ENCODE measurements at places on chromosomes 3 and 15.
A peak's percentile ranks its signal among the peaks of the same experiment; 100 is the strongest.

DNA sequence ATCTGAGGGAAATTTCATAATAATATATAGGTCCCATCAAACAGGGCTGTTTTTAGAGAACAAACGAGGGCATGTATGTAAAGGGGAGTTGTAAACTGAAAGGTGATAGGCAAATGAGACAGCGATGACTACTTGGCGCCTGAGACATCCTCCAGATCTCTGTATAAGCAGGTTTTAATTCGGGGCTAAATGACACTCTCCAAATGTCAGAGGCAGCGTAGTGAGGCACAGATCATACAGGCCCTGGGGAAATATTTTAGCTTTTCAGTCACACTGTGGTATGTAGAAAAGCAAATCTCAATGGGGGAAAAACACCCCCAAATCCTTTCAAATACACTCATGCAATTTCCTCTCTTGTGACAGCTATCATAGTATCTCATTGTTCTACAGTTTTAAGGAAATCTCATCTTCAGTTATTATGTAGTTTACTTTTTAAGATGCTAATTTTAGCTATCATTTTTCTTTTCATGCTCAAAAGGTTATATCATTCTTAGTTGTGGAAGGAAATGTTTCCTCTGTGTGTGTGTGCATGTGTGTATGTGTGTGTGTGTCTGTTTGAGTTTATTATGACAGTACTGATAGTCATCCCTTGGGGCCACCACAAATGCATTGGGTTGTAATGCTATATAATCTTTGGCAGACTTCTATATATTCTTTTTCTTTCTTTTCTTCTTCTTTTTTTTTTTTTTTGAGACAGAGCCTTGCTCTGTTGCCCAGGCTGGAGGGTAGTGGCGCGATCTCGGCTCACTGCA, 1.1 kb downstream of the TPRG1 start:
- DNase-seq: no peak

GRCh38 chr15:97866959-97867358, 93.5 kb upstream of the ARRDC4 start:
- DNase-seq: no peak

- DNase-seq: peak; percentile 44
Measured at GRCh38 chr15:68768321-68768720, 52.4 kb downstream of the ANP32A start.

- no peak for DNase-seq
Measured at GRCh38 chr3:140441006-140441405, 236.9 kb upstream of the TRIM42 start.

DNA sequence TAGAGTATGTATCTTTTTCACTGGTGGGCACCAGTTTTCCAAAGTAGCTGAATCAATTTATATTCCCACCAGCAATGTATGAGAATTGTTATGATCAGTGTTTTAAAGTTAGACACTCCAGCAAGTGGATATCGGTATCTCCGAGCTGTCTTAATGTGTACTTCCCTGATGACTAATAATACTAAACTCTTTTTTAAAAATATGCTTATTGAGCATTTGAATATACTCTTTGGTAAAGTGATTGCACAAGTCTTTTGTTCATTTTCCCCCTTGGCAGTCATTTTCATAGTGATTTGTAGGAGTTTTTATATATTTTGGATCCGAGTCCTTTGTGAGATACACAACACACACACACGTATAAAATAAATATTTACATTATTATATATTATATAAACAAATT, 12.5 kb upstream of the FEM1B start:
- peak; percentile 38 for DNase-seq

- DNase-seq: peak; percentile 31
Measured at GRCh38 chr15:76988867-76989780, 5.8 kb upstream of the PSTPIP1 start.

- DNase-seq: peak; percentile 50
Measured at GRCh38 chr3:185460719-185461350, 38.0 kb downstream of the TMEM41A start.

GRCh38 chr3:62732183-62732904, 142.9 kb downstream of the CADPS start:
- DNase-seq: no peak

DNA sequence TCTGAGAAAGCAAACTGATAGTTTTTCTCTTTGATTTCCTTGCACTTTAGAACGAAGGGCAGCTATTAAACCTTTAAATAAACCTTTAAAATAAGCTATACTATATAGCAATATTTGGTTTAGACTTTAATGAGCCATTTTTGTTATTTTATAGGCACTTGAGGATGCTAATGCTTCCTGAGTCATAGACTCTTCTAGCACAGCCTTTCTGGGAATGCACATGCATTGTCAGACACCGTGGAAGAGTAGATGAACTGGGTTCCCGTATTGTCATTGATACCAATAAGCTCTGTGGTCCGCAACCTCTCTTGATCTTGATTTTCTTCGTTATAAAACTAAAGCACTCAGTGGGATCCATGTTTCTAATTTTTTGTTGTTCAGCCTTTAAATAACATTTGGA, 27.6 kb downstream of the CERS3 start:
- no peak for DNase-seq

- no peak for DNase-seq
Measured at GRCh38 chr3:171001957-171002694, 24.4 kb downstream of the SLC2A2 start.

DNA sequence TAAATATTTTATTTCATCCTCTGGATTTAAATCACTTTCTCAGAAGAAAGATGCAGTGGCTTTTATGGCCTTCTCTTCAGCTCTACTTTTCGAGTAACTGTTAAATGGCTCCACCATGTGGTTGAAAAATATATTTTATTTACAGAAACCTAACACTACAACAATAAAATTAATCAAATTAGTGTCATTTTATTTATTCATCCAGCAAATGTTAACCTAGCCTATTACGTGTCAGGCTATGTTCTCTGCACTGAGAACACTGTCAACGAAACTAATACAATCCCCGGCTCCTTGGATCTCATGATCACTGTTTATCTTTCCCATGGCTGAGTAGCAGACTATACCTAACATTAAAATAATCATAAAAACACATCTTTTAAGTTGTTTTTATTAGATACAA, 148.0 kb upstream of the OSTN start:
- DNase-seq: peak; percentile 4

DNA sequence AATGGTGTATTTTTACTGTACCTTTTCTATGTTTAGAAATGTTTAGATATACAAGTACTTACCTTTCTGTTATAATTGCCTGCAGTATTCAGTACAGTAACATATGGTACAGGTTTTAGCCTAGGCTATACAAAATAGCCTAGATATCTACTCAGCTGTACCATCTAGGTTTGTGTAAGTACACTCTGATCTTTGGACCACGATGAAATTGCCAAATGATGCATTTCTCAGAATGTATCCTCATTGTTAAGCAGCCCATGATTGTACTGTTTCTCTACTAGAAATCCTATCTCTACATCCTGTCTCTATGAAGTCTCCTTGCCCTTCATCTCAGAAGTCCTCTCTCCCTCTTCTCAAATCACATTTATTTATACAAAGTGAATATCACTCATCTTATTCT, 32.8 kb upstream of the ZCWPW2 start:
- no peak for DNase-seq

GRCh38 chr3:105996781-105997180, 128.0 kb upstream of the CBLB start:
- no peak for DNase-seq

DNA sequence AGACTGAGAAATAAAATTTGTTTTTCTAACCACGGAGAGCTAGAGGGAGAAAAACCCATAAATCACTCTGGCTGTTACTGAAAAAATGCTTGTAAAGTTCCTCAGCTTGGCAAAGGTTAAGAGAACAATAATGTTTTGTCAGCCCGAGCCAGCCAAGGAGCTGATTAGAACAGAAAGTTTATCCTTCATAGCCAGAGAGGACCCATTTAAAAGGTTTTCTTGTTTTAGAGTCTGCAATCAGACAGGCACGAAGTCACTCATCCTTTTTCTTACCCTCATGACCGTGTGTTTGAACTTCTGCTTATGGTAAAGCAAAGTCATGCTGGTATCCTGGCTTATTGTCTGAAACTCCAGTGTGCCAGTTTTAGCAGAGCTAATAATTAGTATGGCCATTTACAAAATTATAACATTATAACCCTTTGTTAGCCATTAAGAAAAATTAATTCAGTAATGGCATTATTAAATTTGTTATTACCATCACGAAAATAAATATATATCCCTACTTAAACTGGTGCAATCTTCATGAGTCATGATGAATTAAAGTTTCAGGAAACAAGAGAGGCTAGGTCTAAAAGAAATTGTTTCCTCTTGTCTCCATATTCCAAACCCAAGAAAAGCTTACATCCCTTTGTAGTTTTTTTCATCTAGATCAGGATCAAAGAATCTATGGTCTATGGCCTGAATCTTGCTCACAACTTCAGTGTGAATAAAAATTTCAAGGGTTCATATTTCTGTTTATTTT, 13.5 kb upstream of the STXBP5L start:
- DNase-seq: no peak

DNA sequence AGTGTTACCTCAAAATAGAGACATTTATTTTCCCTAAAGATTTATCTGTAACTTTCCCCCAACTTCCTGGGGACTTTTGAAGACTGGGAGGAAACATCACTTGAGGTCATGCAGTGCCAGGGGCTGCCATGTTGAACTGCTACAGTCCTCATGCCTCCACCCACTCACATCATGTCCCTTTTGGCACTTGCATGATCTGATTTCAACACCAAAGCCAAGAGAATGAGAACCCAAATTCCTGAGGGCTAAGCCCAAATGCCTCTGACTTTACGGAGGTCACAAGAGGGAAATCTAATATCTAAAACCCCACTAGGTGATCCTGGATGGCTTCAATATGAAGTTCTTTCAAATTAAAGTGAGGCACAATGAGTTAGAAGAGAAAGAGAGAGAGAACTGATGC, 213.1 kb downstream of the NTRK3 start:
- DNase-seq: no peak

- no peak for DNase-seq
Measured at GRCh38 chr15:68783226-68784058, 37.3 kb downstream of the ANP32A start.

GRCh38 chr3:196778755-196779154, 39.1 kb downstream of the PAK2 start:
- no peak for DNase-seq

- no peak for DNase-seq
Measured at GRCh38 chr3:7953449-7954014, 548.1 kb upstream of the LMCD1 start.

GRCh38 chr3:50299929-50300680, 900 bp upstream of the HYAL3 start:
- peak; percentile 74 for DNase-seq

DNA sequence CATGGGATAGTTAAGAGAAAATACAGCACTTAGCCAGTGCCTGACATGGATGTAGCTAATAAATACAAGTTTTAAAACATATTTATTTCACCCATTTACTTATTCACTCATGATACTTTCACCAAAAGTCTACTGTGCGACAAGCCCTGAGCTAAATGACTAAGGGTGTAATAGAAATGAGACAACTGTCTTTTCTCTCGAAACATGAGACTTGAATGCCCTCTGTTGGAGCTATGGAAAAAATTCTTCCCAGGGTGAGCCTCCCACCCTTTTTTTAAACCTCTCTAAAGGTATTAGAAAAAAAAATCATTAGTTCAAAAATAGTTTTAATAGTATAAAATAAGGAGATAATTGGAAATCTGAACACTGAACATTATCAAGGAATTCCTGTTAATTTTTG, 24.3 kb upstream of the RPL14 start:
- DNase-seq: no peak

GRCh38 chr15:52241489-52241888, 50.3 kb upstream of the GNB5 start:
- no peak for DNase-seq

DNA sequence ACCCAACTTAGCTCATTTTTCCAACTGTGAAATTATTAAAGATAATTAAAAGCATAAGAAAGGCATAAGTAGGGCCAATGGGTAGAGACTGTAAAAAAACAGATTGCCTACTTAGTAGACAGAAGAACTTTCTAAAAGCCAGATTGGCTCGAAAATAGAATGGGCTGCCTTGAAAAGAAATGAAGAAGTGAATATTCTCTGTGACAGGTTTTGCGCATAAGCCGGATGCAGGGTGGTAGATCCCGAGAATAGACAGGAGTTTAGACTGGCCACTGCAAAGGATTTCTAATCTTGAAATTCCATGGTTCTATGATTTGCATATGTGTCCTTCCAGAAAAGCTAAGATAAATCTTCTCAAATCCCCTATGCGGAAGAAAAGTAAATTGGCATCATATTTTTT, 173.3 kb upstream of the ICE2 start:
- no peak for DNase-seq

DNA sequence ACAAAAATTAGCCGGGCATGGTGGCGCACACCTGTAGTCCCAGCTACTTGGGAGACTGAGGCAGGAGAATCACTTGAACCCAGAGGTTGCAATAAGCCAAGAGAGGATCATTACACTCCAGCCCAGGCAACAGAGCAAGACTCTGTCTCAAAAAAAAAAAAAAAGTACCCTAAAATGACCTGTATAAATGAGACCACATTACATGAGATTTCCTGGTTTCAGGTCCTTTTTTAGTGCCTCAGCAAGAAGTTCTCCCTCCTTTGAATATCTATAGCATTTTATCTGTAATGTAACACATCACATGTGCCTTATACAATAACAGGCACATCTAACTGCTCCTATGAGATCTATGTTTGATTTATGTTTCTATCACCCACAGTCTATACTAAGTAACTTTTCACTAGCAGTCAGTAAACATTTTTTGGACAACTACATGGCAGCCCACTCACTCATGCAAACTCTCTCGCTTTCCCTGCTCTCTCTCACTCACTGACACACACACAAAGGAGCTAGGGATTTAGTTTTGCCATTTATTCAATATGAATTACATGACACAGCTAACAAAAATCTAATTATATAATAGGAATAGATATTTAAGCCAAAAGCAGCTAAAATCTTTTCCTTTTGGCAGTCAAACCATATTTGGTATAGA, 34.1 kb downstream of the ADAM10 start:
- no peak for DNase-seq

- DNase-seq: no peak
Measured at GRCh38 chr3:190492129-190492528, 21.8 kb upstream of the IL1RAP start.

- no peak for DNase-seq
Measured at GRCh38 chr3:123301331-123302184, 99.8 kb downstream of the SEC22A start.

DNA sequence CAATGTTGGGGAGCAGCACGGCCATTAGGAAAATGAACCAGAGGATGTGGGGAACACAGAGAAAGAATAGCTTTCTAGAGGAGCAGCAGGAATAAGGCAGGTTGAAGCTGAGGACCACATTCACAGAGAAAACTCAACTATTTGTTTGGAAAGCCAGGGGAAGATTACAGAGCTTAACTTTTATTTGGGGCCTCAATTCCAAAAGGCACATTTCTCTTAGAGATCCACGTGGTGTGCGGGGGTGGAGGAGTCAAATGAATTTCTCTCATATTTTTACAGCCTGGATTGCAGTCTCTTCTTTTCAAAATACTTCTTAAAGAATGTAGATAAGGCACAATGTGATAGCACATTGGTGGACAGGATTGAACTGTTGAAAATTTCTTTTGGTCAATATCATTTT, 253.7 kb downstream of the ROBO1 start:
- DNase-seq: no peak

GRCh38 chr15:72271895-72272212, 500 bp downstream of the PARP6 start:
- DNase-seq: no peak

Data from inflammatory macrophage treated with lipopolysaccharide for 1 hour (primary cell).